Cortex of kidney (tissue), 1 donor: ENCODE measurements at places on chromosomes 12 and 14.

DNA sequence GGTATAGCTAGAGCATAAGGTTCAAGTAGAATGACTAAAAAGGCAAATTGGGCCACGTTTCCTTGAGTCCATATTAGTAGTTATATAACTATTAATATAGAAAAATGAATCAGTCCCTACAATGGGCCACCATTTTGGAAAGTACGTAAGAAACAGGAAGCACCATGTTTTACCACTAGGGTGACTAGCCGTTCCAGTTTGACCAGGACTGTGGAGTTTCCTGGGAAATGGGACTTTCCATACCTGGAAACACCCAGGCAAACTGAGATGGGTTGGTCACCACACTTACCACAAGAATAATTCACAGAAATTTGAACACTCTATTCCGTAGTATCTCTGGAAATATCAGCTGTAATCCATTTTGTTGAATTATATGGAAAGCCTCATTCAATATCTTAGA, 2.1 kb upstream of the MAGOHB start:
- DNase-seq: no peak

DNA sequence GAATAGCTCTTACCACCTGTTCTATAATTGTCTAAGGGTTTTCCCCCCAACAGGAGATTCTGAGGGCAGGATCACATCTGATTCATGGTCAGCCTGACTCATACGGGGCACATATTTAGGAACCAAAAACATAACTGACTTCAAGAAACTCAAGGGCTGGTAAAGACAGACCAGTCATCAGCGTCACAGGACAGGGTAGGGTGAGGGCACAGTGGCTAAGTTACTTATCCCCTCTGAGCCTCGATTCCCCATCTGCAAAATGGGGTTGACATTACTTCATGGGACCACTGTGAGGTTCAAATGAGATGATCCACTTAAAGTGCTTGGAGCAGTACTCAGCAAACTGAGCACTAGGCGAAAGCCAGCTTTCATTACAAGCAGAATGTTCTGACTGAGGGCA, 606 bp downstream of the CINP start:
- no peak for DNase-seq

GRCh38 chr12:69161829-69162228, 77.5 kb upstream of the CPSF6 start:
- DNase-seq: no peak

DNA sequence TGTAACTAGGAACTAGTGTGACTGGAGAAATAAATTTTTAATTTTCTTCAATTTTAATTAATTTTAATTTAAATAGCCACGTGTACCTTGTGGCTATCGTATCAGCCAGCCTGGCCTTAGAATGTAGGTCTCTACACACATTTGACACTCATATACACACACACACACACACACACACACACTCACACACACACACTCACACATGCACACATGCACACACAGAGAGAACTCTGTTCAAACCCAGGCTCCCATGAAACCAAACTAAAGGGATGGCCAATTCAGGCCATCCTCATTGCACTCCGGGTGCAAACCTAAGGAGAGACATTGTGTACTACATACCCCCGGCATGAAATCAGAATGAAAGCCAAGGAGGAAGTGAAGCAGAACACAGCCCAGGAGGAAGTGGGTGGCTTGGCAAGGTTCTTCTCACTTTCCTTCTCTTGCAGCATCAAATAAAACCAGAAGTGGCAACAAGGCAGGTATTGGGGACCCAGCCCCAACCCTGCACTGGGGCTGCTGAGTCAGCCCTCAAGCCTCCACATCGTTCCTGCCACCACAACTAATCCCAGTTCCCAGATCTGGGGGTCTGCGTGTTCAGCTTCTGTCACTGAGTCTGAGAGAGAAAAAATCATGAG, 26.2 kb upstream of the CHPT1 start:
- DNase-seq: no peak
